ENCODE measurements at places on chromosomes 2 and 18. TPM values are rescaled to one million over a fixed set of nuclear protein-coding genes. Genes with fewer than 3 reads are reported as not detected.
A peak's percentile ranks its signal among the peaks of the same experiment; 100 is the strongest.

DNA sequence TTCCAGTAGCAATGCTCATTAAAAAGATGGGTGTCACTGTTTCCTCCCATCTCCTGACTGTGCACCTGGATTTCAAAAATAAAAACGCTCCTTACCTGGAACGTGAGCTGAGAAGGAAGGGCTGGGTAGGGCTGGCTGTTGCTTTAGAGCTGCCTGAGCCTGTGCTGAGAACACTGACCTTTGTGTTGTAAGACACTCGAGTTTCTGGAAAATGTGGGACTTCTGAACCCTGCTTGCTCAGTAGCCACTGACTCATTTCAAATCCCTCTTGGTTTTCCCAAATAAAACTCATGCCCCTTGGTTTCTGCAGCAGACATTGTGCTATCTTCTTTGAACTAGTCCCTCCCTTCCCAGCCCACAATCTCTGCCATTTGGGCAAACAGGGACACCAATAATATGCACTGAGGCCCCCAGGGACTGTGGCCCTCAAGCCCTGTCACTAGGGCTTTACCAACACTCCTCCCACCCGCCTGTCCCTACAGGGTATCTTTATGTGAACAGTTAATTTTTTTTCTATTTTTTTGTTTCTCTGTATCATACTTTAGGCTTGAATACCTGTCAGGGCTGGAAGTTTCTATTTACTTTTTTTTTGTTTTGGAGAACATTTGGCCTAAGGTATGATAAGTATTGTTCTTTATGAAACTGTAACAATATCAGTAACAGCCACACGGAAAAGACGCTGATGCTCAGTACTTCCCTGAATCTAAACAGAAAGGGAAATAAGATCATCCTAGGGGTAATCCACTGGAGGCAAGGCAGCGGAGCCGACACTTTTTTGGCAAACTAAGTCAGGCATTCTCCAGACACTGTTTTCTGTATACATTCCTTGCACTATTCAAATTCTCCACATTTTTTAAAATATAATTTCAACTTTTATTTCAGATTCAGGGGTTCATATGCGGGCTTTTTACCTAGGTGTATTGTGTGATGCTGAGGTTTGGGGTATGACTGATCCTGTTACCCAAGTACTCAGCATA is 280.2 kb downstream of the STK39 start:
- DNase-seq = no peak

DNA sequence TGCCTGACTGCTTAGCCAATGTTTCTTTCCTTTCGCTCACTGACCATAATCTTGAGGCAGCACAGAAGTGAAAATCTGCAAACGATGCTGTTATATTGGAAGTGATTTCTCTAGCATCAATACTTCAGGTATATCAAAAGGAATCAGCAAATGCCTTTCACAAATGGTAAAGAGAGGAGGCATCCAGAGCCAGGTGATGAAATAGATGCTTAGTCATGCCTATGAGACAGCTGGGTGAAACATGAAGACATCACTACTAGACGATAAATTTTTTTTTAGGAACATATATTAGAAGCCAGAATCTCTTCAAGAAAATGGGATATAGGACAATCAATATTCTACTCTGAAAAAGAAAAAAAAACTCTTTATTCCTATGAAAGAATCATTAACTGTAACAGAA is 249.2 kb upstream of the SLC39A10 start:
- DNase-seq = no peak

DNA sequence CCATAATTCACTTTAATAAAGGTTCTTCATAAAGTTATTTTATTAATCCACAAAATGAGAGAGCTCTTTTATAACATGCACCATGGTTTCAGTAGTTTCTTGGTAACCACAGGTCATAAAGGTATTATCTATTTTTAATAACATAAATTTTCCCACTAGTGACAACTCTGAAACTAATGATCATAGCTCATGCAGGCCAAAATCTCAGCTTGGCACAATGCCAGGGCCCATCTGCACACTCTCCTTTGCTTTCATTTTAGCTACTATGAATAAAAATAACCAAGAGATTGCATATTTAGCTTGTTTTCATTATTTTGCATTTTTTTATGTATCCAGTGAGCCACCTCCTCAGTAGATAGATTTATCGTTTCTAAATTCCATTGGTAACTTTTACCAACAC is 691.8 kb upstream of the CHAC2 start:
- no peak for DNase-seq

Gene PLEK
- 4.5 TPM for total RNA-seq

Gene ERLEC1
- total RNA-seq = 19.5 TPM

Gene IRS1
- total RNA-seq = 7.3 TPM

DNA sequence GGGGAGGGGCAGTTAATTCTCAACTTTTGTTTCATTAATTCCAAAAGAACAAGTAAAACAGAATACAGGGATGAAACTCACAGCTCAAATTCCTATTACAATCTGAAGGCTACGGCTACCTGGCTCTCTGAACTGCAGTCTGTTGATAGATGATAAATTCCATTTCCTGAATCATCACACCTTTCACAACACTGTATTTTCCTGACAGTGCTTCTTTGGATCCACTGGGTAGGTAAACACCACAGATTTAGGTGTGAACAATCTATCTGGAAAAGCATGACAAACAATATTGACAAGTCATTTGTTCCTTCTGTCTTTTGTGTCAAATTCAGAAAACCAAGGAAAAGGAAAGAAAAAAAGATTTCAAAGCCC is 843.2 kb downstream of the LRRTM4 start:
- no peak for DNase-seq

Gene KLHL41
- not detected for total RNA-seq

GRCh38 chr18:11040823-11041656 is 108.3 kb downstream of the PIEZO2 start:
- DNase-seq = peak; percentile 47

- no peak for DNase-seq
Observed at GRCh38 chr2:85599468-85600234, 2.8 kb downstream of the TMEM150A start.

DNA sequence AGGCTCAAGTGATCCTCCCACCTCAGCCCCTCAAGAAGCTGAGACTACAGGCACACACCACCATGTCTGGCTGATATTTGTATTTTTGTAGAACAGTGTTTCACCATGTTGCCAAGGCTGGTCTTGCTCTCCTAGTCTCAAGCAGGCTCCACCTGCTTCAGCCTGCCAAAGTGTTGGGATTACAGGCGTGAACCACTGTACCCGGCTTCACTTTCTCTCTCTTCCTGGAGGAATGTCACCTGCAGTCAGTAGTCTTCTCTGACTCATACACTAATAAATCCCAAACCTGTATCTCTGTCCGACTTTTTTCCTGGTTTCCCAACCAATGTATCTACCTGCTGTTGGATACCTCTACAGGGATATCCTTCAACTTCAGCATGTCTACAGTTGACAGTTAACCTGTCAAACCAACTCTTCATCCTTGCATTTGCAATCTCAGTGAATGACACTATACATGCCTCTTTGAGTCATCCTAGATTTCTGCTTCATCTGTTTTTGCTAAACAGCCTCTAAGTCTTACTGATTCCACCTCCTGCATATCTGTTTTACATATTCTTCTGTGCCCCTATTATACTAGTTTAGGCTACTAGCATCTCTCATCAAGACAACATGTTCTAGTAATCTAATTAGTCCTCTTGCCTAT is 54.5 kb downstream of the RBBP8 start:
- no peak for DNase-seq

Gene KLHL30
- not detected for total RNA-seq

GRCh38 chr2:146173934-146174333 is 1654.0 kb upstream of the ZEB2 start:
- no peak for DNase-seq

Gene CCDC102B
- total RNA-seq = 1.7 TPM

Gene SLC16A14
- total RNA-seq = 0.61 TPM

GRCh38 chr2:140565756-140566155 is 1565.1 kb downstream of the LRP1B start:
- DNase-seq = no peak

GRCh38 chr2:177001334-177001733 is 211.3 kb upstream of the HNRNPA3 start:
- DNase-seq = no peak

DNA sequence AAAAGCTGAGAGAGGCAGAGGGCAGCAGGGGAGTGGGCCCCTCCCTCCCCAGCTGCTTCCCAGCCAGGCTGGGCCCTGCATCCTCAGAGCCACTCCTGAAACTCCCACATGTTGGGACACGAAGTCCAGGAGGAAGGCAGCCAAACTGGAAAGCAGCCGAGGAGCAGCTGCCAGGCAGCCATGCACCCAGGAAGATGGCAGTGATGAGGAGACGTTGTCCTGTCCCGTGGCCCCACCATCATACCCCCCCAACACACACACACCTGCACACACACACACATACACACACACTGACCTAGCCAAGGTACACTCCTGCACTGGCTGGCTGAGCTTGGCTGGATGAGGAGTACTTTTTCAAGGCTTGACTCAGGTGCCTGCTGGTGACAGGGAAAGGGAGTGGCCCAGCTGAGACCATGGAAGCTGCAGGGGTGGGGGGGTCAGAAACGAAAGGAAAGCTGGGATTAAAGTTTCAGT is 106.0 kb downstream of the CYP26B1 start:
- DNase-seq = no peak

- DNase-seq = peak; percentile 72
Observed at GRCh38 chr2:198309673-198310280, 505.4 kb downstream of the PLCL1 start.

DNA sequence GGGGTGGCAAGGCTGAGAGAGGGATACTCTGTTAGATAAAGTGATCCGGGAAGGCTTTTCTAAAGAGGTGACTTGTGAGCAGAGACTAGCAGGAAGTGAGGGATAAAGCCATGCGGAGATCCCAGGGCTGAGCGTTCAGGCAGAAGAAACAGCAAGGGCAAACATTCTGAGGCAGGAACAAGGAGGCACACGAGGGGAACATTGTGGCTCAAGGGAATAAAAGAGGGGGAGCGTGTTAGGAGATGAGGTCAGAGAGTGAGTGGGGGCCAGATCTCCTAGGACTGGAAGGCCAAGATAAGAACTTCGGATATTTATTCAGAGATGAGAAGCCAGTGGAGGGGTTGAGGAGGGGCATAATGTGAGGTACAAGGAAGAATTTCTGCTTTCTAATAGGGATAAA is 67.1 kb downstream of the ACTR2 start:
- no peak for DNase-seq

DNA sequence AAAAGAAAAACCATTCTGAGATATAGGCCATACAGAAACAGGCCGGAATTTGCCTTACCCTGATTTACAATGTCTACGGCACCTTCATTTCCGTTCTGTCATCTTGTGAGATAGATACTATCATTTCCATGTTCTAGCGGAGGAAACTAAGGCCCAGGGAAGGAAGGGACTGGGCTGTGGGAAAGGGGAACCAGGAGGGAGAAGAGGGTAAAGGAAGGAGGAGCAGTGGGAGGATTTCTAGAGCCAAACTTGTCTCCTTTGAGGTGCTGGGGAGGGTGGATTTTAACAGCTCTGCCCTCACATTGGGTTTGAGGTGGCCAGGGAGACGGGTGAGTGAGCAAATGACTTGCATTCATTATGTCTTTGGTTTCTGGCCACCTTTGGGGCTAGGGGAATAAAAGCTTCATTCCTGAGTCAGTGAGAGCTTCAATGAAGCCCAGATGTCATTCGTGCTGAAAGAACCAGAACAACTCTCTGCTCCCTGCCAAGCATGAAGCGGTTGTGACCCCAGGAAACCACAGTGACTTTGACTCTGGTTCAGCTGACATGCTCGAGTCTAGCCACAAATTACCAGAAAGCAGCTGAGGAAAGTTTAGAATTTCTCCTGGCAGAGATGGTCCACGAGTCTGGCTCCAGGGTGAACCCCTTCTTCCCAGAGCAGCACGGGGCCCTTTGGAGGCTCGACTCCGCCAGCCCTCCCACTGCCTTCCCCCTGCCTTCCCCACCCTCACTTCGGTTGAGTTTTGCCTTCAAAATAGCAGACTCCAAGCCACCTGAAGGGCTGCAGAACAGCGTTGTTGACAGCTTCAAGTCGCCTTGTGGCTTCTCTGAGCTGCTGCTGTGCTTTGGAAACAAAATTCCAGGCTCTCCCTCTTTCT is 3.8 kb downstream of the ACTG2 start:
- peak; percentile 81 for DNase-seq

Gene IL1RL2
- total RNA-seq = not detected

Gene LONRF2
- total RNA-seq = 0.05 TPM

GRCh38 chr2:36587101-36587500 is 10.9 kb downstream of the FEZ2 start:
- DNase-seq = no peak

- no peak for DNase-seq
Observed at GRCh38 chr18:933082-933481, 28.4 kb downstream of the ADCYAP1 start.

- DNase-seq = no peak
Observed at GRCh38 chr2:145044491-145044890, 524.6 kb upstream of the ZEB2 start.

DNA sequence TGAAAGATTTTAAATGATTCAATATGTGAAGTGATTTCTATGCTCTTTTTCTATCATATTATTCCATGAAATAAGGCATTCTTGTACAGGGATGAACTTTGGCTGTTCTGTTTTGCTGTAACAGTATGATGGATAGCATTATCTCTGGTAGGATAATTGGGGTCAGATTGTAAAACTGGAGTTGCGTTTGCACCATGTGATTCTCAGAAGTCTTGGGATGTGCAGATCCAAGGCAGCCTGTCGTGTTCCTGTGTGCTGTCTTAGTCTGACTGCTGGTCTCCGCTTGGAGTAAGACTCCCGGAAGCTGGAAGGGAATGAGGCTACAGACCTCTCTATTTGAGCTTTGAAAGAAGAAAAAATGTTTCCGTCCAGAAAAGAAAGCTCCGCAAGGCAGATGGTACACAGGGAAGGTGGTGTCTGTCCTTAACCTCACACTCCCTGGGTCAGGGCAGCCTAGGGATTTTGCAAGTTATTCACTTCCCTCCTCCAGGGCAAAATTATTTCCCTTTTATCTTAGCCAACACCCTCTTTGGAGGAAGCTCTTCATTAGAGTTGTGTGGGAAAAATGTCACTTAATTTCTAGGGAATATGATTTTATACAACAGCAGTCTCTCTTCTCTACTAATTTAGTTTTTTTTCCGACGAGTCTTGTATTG is 250.6 kb downstream of the PTPRM start:
- no peak for DNase-seq

Measured in activated CD8-positive, alpha-beta T cell treated with anti-CD3 and anti-CD28 coated beads, Interleukin-2, amount 10 ng/mL, durations not matched to agents 7 days and 5 days (primary cell).